ENCODE measurements at places on chromosomes 1 and 21.

DNA sequence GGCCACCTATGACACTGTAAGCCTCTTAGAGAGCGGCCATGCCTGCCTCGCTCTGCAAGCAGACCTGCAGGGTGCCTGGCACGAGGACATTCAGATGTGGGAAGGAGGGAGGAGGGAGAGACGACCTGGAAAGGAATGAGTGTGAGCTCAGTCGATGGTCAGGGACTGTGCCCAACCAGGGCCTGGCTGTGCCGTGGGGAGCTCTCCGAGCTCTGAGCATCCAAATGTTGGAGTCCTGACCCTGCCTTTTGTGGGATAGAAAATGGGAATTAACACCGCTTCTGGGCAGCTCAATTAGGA, 7.3 kb downstream of the CSTB start:
- no peak for DNase-seq

- DNase-seq: no peak
These were observed 62.4 kb downstream of the CD247 start for GRCh38 chr1:167455786-167456446.

DNA sequence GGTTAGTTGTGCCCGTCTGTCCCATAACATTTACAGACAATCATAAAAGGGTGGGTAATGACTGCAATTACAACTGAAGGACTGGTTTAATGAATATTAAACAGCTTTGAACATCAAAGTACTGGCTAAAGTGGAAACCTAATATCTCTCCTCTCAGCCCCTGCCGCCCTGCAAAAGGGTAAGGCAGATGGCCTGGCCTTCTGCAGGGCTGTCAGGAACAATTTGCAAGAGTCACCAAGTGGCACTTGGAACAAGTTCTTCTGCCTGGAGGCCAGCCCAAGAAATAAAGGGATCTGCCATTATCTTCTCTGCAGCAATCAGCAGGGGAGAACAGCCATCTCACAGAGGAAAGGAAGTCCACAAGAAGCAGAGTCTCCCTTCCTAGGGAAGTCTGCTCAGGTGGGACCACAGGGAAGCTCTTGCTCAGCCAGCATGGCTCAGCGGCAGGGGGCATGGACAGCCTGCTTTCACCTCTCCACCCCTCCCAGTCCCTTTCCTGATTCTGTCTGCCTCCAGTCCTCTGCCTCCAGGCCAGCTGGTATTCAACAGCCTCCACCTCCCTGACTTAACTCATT, 96.1 kb downstream of the TRABD2B start:
- DNase-seq: peak; percentile 67

DNA sequence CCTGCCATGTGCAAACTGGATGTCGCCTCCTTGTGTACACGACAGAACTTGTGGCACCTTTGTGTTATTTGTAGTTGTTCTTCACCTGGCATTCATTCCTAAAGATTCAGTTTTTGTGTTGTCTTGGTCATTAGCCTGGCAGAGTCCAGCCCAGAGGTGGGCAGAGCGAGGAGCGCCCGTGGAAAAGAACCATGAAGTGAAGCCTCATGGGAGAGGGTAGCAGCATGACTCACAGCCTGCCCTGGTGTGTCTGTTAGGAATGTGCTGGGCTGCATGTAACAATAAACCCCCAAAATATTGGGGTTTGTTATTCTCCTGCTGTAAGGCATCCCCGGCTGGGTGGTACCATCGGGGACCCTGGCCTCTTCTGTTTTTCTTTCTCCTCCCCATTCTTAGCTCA, 124.9 kb upstream of the TMEM51 start:
- DNase-seq: no peak

DNA sequence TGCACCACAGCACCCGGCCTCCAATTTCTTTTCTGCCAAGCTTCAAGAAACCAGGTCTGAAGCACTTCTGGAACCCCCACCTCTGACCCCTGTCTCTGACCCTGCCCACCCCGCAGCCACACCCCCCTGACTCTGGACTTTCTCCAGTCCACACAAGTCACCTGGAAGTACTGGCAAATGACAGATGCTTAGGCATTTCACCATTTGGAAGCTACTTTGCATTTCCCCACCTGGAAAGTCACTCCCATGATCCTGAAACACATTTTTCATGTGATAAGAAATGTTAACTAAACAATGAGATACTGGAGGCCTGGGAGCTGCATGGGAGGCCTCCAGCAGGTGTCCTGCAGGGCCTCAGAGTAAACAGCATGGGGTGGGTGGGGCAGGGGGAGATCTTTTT, 45.7 kb downstream of the NTPCR start:
- DNase-seq: no peak

- DNase-seq: no peak
These were observed 60.5 kb upstream of the CSF1 start for GRCh38 chr1:109850194-109850593.

DNA sequence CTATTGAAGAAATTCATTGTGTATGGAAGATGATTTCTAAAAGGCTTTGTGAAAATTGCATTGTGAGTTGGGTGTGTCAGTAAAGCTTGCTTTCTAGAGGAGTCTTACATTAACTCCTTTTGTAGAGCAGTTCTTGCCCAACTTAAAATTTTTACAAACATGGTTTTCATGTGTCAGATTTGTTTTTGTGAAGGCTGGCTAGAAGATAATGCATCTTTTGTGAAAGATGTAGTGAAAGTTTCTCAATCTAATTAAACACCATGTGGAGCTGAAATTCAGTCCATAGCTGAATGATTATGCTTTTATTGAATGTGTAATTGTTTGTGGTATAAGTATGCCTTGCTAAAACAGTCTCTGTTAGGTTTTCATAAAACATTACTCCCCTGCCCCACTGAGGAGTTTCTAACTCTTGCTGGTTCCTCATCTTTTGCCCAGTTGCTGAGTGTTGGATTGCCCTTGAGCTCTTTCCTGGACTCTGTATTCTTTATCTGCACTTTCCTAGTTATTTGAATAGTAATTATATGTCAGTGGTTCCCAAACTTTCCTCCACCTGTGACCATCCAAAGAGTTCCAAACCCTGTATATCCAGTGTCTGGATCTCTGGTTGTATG, 38.0 kb downstream of the KCTD3 start:
- DNase-seq: no peak

- no peak for DNase-seq
These were observed 659 bp downstream of the FAF1 start for GRCh38 chr1:50959303-50959912.

GRCh38 chr1:206508956-206509355, 1.6 kb downstream of the RASSF5 start:
- no peak for DNase-seq

DNA sequence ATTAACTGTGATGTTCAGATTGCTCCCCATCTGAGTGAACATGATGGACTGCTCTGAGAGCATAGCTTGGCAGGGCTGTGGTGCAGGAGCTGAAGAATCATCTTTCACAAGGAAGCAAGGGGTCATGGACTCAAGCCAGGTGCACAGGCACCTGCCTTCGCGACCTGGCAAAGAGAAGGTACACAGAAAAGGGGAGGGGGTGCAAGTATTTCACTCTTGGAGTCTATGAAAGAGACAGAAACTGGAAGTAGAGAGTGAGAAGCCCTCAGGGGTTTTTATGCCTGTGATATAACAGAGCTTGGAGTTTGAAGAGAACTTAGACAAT, 232.6 kb upstream of the PLXNA2 start:
- no peak for DNase-seq

DNA sequence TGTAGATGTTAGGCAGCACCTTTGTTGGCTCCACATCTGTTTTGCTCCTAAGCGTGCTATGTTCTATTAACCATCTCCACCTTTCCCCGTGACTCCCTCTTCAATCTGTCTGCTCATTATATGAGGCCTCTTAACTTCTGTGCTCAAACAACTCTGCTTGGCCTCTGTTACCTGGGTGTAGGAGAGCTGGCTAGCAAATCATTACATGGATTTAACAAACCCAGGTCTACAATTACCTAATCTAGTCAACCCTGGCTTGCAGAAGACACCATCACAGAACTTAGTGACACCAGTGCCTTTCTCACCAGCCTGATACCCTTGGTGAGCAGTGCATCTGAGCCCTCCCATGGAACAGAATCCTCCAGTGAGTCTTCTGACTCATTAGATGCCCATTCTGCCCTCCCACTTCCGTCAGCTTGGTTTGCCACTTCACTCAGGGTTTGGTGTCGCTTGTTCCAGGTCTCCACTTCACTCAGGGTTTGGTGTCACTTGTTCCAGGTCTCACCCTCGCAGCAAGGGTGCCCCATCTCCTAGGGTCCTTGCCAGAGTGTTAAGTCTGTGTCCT, 92.0 kb upstream of the KIF26B start:
- DNase-seq: no peak

DNA sequence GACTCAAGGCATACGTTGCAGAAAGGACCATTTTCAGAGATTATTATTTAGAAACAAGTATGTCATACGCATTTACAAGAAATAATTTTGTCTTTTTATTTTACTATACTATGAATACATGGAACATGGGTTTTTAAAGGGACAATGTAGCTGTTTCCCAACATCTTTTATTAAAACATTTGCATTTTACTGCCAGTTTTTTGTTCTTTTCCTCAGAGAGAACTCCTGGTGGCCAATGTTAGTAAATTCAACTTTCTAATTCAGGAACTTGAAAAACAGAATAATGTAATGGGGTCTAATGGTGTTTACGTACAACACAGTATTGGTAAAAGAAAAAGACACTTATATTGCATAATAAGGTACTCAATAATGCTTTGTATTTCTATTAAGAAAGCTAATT, 14.9 kb downstream of the PRDM2 start:
- no peak for DNase-seq

DNA sequence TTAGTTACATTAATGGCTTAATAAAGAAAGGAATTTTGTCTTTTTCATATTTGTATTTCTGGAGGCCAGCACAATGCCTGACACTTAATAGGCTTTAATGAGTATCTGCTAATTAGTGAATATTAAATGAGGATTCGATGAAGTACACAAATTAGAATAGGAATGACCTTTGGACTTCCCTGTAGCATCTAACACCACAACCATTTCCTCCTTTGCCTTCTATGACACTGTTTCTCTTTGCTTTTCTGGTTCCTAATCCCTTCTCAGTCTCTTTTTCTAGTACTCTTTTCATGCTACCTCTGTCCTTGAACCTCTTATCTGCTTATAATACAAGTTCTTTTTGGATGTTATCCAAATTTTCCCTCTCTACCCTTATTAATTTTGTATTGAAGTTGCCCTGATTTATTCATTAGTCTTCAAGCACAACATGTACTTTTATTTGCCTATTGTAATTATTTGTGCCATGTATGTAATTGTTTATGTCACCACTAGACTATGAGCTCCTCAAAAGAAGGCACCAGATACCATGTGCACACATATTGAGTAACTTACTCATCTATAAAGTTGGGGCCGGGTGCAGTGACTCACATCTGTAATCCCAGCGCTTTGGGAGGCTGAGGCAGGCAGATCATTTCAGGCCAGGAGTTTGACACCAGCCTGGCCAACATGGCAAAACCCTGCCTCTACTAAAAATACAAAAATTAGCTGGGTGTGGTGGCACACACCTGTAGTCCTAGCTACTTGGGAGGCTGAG, 23.8 kb downstream of the RPS27 start:
- no peak for DNase-seq

DNA sequence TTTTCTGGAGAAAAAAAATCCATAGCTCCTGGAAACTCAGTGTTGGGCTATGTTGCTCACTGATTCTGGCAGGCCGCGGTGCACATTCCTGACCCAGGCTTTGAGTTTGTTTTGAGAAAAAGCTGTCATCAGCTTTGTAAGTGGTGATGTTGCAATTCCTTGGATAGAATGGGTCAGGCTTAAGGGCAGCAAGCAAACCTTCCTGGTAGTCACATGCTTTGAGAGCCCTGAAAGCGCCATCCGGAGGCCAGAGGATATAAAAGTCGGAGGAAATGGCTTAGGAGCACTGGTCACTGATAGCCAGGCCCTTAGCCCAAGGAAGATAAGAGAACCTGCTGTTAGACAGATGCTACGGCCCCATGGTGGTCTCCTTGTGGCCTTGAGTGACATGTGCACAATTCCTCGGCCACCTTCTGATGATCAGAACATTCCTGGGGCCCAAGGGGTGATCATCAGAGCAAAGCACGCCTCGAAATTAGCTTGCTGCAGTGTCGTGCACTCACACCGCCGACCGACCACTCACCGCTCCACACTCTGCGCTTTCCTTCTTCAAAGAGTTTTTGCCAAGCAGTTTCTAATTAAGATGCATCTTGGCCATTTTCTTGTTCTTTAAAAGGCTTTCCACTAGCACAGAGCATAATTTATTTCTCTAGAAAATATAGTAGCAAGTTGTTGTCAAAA, 78.6 kb downstream of the MAN1C1 start:
- no peak for DNase-seq

GRCh38 chr21:45316871-45317397, 29.2 kb upstream of the POFUT2 start:
- DNase-seq: no peak

DNA sequence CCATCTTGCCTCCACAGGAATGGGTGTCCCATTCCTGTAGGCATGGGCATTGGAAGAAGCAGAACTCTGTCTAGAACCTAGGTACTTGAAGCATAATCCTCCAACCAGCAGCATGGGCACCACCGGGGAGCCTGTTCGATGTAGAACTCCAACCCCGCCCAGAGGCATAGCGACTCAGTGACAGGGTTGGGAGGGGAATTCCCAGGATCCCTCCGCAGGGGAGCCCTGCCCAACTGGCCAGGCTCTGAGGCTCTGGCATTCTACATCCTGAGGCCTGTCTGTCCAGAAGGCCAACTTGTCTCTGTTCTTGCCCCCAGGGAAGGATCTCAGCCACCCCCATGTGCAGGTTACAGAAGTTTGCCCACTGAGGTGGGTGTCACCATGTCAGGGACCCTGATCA, 38.2 kb downstream of the CACNA1S start:
- DNase-seq: no peak

DNA sequence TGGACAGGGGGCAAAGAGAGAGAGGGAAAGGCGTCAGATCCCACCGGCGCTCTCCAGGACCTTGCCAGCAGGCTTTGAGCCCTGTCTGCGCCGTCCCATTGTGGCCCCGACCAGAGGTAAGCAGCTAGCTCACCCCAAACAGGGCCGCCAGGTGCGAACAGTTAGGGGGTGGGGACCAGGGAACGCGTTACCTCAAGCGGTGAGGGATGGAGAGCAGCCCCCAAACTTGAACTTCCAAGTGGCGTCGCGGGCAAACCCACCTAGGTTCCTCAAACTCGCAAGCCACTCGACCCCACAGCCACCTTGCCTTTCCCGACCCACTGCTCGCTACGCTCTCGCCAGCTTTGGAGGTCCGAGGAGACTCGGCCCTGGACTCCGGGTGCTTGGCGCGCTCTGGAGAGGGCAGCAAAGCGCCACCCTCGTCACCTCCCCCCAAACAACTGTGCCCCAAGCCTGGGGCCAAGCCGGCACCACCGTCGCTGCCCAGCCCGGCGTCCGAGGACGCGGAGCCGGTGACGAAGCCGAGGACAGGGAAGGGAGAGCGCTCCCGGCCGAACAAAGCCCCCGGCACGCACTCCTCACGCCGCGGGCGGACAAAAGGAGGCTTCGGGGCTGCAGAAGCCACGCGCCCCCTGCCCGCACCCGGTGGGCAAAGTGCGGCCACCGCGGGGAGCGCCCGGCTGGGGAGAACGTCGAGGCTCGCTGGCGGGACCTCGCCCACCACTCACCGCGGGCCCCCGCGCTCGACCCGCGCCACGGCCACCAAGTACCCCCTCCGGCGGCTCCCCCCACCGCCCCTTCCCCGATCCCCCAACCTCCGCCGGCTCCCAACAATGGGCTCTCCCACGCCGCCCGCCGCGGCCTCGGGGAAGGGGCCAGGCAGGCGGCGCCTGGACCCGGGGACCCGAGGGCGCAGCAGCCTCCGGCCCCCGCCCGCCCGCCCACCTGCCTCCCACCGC, 976 bp downstream of the SSBP3 start:
- no peak for DNase-seq

GRCh38 chr1:203992440-203992839, 80.5 kb upstream of the SOX13 start:
- no peak for DNase-seq
